ENCODE measurements at places on chromosomes 12 and 14.

DNA sequence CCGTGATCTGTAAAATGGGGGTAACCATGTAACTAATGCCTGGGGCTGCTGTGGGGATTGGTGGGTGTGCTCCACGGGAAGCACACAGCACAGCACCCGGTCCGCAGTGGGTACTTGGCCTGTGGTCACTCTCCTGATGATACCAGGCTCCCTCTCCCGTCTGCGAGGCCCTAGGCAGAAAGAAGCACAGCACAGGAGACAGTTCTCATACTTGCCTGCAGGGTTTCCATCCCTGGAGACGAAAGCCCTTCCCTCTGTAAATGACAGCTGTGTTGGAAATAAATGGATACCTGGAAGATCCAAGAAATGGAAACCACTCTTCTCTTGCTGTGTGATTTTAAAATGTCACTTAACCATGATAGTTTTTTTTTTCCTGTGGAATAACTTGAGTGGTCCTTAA is 7.9 kb upstream of the PRMT8 start:
- no peak for DNase-seq

DNA sequence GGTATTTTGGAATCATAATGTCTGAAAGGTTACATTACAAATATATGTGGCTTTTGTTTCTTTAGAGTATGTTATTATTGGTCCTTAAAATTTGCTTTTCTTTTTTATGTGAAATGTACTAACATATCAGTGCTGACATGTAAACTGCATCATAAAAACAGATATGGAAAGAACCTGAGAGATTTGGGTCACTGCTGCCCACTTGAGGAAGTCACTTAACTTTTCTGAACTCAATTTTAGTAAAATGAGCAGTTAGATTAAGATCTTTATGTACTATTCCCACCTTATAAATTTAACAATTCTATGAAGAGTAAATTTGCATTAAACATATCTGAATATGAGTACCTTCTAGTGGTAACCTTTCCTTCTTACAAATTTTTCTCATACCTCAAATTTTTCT is 7.5 kb downstream of the PTGR2 start:
- DNase-seq = no peak

DNA sequence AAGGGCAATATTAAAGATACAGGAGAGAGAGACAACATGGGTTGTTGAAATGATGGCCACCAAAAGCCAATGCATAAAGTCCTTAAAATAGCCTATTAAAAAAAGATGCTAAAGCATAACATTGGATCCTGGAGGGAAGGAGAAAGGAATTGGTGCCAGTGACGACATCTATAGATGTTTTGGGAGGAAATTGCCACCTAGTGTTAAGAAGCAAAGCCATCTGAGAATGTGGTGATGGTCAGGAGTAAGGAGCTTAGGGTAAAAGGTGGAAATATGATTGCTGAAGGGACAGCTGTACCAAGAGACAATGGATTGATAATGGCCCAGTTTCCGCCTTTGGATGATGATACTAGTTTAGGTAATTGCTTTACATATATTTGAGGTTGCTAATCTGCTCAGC is 85.1 kb downstream of the TMEM30B start:
- DNase-seq = no peak

DNA sequence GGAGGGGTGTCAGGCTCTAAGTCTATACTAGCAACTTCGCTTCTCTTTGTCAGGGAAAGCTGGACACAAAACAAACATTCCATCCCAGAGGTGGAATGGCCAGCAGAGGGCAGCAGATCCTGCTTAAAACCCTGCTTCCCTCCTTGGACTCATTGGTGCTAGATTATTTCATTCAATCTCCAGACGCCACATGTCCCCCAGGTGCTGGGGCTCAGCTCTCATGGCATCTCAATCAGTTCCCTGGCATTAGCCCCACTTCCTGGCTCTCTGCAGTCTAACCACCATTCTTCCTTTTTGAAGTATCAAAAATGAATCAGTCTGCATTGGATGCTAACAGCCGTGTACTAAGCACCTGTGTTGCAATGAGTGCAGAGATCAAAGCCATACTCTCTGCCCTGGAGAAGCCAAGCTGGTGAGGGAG is 8.1 kb upstream of the PPP1R1A start:
- peak; percentile 69 for DNase-seq

- no peak for DNase-seq
Observed at GRCh38 chr14:89498878-89499277, 81.8 kb upstream of the FOXN3 start.

GRCh38 chr12:25364529-25365339 is 114.0 kb upstream of the KRAS start:
- no peak for DNase-seq

- DNase-seq = peak; percentile 31
Observed at GRCh38 chr12:6735448-6736191, 11.8 kb downstream of the COPS7A start.

DNA sequence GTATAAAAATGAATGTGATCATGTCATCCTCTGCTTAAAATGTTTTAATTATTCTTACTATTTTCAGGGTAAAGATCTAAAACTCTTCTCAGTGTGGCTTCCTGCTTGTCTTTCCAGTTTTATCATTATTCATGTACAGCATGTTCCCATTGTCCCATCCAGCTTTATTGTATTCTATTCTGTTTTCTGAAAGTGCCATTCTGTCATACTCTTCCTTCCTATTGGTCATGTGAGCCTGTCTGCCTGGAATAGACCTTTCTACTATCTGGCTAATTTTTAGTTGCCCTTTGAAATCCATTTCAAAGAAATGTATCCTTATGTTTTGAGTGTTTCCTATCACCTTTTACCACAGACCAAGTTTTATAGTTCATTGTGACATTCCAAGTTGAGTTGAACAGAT is 34.9 kb downstream of the PALS1 start:
- no peak for DNase-seq

GRCh38 chr12:92921877-92922276 is 7.2 kb downstream of the EEA1 start:
- no peak for DNase-seq

- DNase-seq = no peak
Observed at GRCh38 chr14:56120091-56120691, 2.0 kb downstream of the PELI2 start.
